Pulmonary artery endothelial cell (primary cell): ENCODE measurements at places on chromosomes 7 and 10. TPM values are rescaled to one million over a fixed set of nuclear protein-coding genes. Genes with fewer than 3 reads are reported as not detected.

The BUD31 gene
- total RNA-seq: 92.2 and 116 TPM in 2 replicates

The ANKRD30A gene
- not detected in 2 replicates for total RNA-seq

The CHAT gene
- total RNA-seq: not detected in 2 replicates

The LRRC61 gene
- 0.07 and 0.25 TPM in 2 replicates for total RNA-seq

The GDF2 gene
- total RNA-seq: not detected in 2 replicates

The TMEM225B gene
- total RNA-seq: not detected in 2 replicates

The ZNF37A gene
- 7.5 and 12.9 TPM in 2 replicates for total RNA-seq

The EDRF1 gene
- 17.2 and 22.4 TPM in 2 replicates for total RNA-seq
